Activated T-cell treated with anti-CD3 and anti-CD28 coated beads, Interleukin-2, amount 50 U/mL, for 24 hours (primary cell): ENCODE measurements at places on chromosomes 2 and 18.
A peak's percentile ranks its signal among the peaks of the same experiment; 100 is the strongest.

GRCh38 chr2:20013126-20013849, 820 bp upstream of the MATN3 start:
- no peak for DNase-seq

GRCh38 chr2:203790134-203790852, 77.3 kb upstream of the CTLA4 start:
- DNase-seq = no peak

DNA sequence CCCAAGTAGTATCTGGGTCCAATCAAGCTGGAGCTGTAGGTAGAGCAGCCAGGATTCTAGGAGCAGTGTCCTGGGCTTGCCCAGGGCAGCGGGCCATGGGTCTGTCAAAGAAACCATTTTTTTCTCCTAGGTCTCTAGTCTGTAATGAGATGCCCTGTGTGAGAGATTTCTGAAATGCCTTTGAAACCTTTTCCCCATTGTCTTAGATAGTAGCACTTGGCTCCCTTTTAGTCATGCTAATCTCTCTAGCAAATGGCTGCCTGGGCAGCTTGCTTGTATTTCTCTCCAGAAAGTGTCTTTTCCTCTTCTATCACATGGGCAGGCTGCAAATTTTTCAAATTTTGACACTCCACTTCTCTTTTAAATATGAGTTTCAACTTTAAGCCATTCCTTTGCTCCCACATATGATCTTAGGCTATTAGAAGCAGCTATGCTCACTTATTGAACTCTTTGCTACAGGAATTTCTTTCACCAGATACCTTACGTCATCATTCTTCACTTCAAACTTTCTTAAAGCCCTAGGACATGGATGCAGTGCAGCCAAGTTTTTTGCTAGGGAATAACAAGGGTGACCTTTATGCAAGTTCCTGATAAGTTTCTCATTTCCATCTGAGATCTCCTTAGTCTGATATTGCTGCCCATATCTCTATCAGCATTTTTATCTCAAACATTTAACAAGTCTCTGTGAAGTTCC, 890.2 kb upstream of the VRK2 start:
- DNase-seq = no peak

GRCh38 chr18:62767836-62768557, 52.7 kb downstream of the PHLPP1 start:
- DNase-seq = no peak

- no peak for DNase-seq
Observed at GRCh38 chr18:58307441-58307840, 263.4 kb downstream of the NEDD4L start.

DNA sequence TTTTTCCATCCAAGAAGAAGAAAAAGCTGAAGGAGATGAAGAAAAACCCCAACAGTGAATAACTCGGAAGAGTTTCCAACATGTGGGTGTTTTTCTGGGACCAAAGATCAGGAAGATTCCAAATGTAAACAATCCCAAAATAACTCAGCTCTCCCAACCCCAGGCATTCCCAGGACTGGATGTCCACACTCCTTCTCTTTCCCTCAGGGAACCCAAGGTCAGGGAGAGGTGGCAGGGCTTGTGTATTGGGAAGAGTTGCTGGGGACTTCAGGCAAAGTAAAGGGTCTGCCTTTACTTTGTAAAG, 268.0 kb downstream of the DYSF start:
- no peak for DNase-seq

DNA sequence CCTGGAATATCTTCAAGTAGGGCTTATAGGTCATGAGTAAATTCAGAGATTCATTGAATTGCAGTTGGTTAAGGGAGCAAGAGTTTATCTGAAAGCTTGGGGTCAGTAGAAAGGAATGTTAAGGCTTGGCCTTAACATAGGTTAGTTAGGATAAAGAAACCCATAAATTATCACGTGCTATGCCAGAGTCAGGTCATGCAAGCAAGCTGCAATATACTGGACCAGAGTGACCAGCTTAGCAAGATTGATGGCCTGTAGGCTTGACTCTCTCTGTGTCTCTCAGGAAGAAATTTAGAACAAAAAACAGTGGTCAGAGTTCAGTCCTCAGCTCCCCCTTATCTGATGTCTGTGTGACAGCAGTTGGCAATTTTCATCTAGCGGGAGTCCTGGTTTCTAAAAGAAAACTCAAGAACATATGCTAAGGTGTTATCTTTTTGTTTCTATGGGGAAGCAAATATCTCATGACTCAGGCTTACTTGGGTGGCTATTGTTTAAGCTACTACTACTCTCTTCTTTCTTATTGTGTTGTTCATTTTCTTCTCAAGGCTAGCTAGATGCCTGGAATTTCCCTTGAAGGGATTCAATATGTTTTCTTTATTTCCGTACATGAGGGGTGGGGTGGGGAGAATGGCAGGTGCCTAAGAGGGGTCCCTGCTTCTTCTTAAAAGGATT, 28.7 kb upstream of the MARCO start:
- DNase-seq = no peak

DNA sequence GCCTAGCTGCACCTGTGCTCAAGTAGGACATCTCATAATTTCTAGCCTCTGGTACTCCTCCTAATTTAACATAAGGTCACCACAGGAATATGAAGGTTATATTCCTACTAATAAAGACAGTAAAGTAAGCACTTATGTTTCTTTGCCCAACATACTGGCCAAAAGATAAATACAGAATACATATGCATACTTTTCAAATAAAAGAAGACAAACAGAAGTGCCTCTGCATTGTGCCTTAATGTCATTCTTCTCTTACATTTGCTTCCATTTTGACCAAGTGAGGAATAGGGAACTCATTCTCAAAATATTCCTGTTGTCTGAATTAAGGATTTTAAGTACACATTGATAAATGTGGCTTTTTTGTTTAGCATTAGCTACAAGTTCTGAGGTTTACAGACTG, 5.6 kb downstream of the BCL11A start:
- DNase-seq = no peak

- no peak for DNase-seq
Observed at GRCh38 chr2:165056564-165056963, 101.2 kb upstream of the SLC38A11 start.

GRCh38 chr2:99631700-99632099, 141.9 kb upstream of the REV1 start:
- DNase-seq = no peak

DNA sequence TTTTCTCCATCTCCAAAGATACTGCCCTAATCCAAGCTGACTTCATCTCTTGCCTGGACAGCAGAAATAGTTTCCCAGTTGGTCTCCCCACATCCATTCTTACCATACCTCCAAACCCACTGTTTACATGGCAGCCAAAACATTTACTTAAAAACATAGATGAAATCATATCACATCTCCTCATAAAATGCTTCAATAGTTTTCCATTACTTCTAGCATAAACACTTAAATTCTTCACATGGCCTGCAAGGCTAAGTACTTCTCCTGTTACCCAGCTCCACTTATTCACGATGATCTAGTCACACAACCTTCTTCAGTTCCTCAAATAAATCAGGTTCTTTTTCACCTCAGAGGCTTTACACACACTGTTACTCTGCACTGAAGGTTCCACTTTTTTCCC, 185.8 kb upstream of the ACVR2A start:
- DNase-seq = no peak

GRCh38 chr2:233384811-233385488, 30.7 kb downstream of the DGKD start:
- DNase-seq = peak; percentile 47

- no peak for DNase-seq
Observed at GRCh38 chr18:41886126-41886807, 68.8 kb upstream of the PIK3C3 start.

GRCh38 chr18:49690312-49690711, 123.0 kb downstream of the ACAA2 start:
- no peak for DNase-seq

DNA sequence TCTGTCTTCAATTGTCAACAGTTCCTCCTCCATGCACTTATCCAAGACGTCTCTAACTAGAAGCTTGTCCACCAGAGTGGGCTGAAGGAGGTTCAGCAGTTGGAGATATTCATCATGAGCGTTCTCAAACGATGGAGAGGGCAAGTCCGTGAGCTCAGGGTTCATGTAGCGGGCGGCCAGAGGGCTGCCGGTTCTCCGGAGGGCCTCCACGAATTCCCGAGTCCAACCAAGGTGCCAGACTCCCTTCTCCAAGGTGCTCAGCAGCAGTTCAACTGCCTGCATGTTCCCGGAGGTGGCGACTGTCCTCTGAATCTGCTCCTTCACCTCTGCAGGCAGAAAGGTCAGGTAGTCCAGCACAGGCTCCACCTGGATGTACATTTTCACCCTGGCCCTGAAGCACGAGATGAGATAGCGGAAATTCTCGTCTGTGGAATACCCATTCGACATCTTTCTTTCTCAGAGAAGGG, 590 bp downstream of the IFIH1 start:
- DNase-seq = peak; percentile 68

GRCh38 chr2:210460322-210461227, 16.0 kb downstream of the LANCL1 start:
- DNase-seq = no peak

- no peak for DNase-seq
Observed at GRCh38 chr2:20146401-20146800, 78.5 kb downstream of the SDC1 start.

DNA sequence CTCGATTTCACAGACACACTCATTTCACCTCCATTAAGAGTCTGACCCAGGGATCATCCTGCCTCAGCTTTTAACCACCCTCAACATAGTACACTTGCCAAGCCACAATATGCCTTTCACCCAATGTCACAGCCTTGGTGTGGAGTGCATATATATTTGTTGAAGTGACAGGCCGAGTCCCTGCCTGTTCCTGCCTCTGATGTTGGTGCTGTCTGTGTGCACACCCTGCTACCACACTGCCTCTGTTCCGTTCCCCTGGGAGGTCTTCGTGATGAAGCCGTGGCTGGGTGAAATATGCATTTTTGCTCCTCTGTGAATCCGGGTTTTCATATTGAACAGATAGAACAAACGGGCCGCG, 90.3 kb downstream of the RNF144A start:
- DNase-seq = no peak
